ENCODE measurements at places on chromosomes 16 and 17.

GRCh38 chr16:31196324-31197088 is 6.1 kb downstream of the PYCARD start:
- no peak for DNase-seq

DNA sequence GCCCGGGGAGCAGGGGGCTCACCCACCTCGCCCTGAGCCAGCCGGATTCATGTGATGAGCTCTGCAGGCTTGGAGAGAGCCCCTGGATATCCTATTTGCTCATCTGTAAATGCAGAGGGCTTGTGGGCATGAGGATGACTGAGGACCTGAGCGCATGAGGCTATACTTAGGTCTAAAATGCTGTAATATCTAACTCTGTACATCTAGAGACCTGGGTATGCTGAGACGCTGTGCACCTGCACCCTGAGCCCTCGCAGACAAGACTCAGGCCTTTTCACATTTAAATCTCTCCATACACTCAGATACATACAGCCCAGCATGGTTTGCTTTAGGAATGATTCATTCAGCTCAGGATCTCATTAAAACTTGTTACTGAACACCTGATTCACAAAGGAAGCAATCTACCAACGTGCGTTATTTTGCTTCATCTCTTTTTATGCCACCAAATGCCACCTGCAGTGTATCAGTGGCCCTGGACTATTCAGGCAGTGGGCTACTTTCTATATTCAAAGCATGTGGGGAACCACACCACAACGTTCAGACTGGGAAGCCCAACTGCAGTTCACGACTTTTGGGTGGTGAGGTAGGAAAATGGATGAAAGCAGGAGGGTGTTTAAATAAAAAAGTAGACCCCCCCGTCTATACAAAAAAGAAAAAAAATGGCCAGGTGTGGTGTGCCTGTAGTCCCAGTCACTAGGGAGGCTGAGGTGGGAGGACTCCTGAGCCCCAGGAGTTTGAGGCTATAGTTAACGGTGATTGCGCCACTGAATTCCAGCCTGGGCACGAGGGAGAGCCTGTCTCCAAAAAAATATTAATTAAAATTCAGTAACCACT is 12.0 kb downstream of the USP7 start:
- DNase-seq, result no peak

DNA sequence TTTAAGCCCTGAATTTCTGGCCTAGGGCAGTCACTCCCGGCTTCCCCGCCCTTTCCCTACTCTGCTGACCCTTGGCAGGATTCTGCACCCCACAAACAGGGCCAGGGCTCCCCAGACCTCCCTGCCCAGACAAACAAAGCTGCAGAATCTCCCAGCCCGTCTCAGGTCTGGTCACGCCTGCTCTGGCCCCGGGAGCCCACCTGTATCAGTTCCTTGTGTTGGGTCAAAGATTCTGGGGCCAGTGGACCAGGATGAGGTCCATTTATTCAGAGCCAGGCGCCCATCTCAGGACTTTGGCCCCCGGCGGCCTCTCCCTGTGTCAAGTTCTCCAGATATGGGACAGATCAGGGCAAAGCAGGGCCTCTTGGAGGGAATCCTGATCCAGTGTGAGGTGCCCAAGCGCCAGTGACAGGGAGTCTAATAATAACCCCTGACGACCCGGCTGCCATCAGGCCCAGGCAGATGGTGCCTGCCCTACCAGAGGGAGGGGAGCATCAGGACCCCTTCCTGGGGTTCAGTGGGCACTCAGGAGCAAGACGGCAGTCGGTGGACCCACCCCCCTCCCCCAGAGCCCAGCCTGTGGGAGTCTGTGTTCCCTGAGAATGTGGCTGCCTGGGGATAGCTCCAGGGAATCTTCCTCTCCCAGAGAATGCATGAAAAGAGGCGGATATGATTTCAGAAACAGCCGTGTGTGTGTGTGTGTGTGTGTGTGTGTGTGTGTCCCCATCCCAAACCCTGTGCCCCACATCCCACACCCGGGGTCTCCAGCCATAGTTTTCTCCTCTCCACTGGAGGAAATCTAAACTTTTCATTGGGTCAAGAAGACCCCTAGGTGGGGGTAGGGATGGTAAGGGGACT is 1.3 kb downstream of the TTYH2 start:
- DNase-seq, result no peak

GRCh38 chr17:49495842-49496182 is 719 bp downstream of the NGFR start:
- no peak for DNase-seq

- DNase-seq, result no peak
Observed at GRCh38 chr16:17548825-17549224, 78.1 kb upstream of the XYLT1 start.

DNA sequence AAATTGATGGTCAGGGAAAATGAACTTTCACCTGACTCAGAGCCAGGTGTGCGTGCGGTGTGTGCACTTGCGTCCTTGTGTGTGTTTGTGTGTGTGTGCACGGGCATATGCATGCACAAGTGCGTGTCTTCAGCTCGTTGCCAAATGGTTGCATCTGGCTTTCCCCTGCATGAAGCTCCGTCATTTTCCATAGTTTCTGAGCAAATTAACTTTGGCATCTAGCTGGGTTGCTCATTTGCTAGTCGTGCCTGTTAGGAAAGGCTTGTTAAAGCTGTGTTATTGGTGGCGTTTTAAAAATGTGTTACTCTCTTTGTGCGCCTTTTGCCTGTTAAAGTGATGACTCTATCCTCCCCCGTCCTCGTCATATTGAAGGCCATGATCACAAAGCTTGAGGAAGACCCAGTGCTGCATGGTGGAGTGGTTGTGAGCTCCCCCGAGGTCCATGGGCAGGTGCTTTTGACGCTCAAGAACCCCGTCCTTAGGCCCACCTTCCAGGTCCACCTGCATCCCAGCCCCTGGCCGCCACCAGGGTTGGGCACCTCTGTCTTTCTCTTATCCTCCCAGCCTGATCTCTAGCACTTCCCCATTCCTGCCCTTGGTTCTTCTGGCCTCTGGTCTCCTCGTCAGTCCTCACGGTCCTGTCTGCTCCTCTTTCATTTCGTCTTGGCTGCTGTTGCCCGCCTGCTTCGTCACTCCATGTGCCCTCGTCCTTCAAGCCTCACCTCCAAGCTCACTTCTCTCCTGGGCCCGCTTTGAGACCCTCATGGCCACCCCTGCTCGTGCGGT is 355.8 kb downstream of the SNX29 start:
- no peak for DNase-seq

DNA sequence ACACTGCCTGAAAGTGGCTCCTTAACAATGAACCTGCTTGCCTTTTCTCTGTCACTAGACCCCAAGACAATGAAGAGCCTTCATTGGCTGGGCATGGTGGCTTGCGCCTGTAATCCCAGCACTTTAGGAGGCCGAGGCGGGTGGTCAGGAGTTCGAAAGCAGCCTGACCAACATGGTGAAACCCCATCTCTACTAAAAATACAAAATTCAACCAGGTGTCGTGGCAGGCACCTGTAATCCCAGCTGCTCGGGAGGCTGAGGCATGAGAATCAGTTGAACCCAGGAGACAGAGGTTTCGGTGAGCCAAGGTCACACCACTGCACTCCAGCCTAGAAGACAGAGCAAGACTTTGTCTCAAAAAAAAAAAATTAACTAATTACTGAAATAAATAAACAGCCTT is 45.3 kb upstream of the SEC14L1 start:
- DNase-seq, result no peak

DNA sequence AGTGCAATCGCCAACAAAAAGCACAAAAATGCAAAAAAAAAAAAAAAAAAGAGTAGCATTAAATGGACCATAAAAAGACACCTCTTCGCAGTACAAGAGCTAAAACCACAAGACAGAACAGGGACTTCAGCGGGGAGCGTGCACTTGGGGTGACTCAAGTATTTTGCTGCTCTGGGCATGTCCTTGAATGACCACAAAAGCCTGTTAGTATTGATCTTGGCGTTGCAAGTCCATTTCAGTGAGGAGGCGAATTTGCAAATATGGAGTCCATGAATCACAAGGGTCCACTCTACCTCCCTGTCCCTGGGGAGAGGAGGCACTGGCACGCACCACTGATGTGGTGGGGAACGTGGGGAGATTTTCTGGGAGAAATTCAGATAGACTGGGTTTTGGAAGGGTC is 78.9 kb downstream of the CNGB1 start:
- no peak for DNase-seq

DNA sequence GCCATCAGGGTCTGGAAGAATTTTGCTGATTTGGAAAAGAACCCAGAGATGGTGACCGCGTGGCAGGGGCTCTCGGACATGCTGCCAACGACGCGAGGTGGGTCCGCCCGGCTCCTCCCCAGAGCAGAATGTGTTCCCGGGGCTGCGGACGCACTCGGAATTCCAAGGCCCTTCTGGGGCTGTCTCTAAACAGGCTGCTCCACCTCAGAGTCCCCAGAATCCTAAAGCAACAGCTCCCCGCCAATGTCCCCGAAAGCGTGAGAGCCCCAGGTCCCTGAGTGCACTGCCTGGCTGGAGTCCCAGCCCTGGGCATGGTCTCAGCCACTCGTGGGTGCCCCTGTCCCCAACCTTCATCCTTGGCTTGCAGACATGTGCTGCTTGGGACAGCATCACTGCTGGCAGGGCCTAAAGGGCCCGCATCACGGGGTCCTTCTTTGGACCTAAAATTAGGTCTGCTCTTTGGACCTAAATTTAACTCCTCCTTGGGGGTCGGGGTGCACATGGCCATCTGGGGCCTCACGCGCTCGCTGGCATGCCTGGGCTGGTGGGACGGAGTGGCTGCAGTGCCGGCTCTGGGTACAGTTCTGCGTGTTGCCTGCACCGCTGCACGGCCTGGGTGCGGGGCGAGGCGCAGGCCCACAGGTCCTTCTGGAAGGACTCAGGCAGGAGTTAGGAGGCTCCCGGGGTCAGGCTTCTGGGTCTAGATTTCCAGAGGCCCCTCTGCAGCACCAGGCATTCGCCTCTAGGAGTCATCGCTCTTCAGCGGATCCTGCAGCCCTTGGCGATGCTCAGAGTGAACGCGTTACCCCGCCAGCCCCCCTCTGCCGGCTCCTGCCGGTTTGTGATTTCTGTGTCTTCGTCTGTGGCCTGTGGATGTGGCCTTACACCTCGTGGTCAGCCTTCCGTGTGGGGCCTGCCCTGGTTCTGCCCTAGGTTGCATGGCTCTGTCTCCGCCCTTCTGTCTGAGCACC is 41.9 kb upstream of the CHMP6 start:
- DNase-seq, result no peak

GRCh38 chr16:57704011-57704904 is 9.7 kb downstream of the DRC7 start:
- DNase-seq, result no peak

DNA sequence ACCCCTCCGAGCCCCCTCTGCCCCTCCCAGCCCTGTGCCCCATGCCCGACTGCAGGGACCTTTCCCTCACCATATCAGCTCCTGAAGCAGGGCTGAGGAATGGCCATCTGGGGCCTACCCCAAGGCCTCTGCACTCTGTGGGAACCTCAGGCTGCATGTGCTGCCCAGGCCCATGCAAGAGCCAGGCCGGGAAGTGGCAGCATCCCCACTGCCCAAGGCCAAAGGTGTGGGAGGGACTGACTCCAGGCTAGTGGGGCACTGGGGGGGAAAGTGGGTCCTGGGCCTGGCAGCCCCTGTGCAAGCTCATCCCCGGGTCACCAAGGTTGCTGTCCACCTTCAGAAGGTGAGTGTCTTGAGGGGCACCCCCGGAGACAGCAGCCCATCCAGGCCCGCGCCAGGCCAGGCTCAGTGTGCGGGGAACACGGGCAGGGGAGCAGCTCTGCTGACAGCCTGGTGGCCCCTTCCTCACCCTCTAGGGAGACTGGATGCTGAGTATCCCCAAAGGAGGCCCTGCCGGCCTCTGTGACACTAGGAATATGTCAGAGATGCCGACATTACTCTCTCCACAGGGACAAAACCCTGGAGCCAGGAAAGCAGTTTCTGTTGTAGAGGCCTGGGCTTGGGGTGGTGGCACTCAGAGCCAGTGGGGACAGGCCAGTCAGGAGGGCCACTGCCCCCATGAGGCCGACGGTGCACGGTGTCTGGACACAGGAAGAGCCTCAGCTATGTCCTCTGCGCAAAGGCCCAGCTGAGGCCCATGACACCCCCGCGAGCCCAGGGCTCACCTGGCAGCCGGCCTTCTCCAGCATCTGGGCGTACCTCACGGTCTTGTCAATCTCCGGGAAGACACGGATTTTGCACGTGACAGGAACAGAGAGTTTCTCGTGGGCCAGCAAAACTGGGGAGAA is 3.3 kb downstream of the DUS1L start:
- DNase-seq, result no peak

GRCh38 chr17:50884439-50885311 is 18.5 kb upstream of the TOB1 start:
- no peak for DNase-seq

- DNase-seq, result no peak
Observed at GRCh38 chr16:56348168-56349085, 76.9 kb downstream of the AMFR start.

GRCh38 chr17:40854175-40854814 is 12.7 kb downstream of the KRT12 start:
- no peak for DNase-seq

GRCh38 chr17:34220752-34221395 is 34.2 kb upstream of the CCL2 start:
- no peak for DNase-seq

- DNase-seq, result no peak
Observed at GRCh38 chr17:9226794-9227135, 205.5 kb downstream of the NTN1 start.

DNA sequence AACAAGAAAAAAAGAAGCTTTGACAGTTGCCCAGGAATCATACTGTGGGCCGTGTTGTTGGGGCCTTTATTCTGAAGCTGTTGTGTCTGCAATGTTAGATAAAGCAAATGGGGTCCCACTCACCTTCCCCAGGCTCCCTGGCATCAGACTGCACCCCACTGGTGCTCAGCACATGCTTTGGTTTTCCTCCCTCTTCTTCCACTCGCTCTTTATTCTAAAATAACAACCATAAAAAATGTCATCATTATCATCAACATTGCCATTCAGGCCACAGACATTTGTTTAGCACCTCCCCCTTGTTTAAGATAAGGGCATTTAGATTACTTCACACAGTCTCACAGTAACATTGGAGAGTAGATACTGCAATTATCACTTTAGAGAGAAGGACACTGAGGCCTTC is 8.2 kb downstream of the MYLK3 start:
- no peak for DNase-seq

- no peak for DNase-seq
Observed at GRCh38 chr16:30179931-30180330, 3.5 kb upstream of the CORO1A start.

GRCh38 chr17:12592941-12593340 is 72.7 kb upstream of the MYOCD start:
- no peak for DNase-seq

GRCh38 chr17:57868007-57868909 is 18.4 kb upstream of the MRPS23 start:
- DNase-seq, result no peak

- no peak for DNase-seq
Observed at GRCh38 chr17:74059479-74060240, 143.8 kb upstream of the RPL38 start.

GRCh38 chr16:62036101-62036801 is at the start of gene CDH8:
Gene CDH8 (minus strand): TSS chr16:62036438. CDS start chr16:62021403, 15,035 bp downstream.
- DNase-seq, result no peak

- DNase-seq, result no peak
Observed at GRCh38 chr17:17818088-17818526, 18.7 kb downstream of the SREBF1 start.
